Psoas muscle (tissue), 8 donors: ENCODE measurements at places on chromosomes 3 and 15. TPM values are rescaled to one million over a fixed set of nuclear protein-coding genes. Genes with fewer than 3 reads are reported as not detected.

GRCh38 chr15:31499236-31499952 lies 172.8 kb downstream of the KLF13 start:
- no peak for DNase-seq

STARD9 gene
- 4.1 TPM for total RNA-seq

DNA sequence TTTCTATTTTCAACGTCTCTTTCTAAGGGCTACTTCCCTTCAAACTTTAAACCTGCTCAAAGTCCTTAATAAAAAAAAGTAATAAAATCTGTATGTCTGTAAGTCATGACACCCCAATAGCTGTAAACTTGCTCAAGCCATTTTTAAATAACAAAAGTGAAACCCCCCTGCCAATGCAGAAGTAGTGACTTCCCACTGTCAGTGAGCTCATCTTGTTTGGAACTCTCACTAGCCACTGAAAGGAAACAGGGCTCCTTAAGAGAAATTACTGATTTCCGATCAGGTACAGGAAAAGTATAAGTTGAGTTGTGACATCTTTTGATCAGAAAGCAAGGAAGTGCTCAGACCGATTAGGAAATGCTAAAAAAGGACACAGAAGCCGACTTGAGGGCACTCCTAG lies 27.6 kb upstream of the GPR171 start:
- no peak for DNase-seq

- no peak for DNase-seq
Measured at GRCh38 chr3:157393113-157393512, 43.5 kb upstream of the PTX3 start.

DNA sequence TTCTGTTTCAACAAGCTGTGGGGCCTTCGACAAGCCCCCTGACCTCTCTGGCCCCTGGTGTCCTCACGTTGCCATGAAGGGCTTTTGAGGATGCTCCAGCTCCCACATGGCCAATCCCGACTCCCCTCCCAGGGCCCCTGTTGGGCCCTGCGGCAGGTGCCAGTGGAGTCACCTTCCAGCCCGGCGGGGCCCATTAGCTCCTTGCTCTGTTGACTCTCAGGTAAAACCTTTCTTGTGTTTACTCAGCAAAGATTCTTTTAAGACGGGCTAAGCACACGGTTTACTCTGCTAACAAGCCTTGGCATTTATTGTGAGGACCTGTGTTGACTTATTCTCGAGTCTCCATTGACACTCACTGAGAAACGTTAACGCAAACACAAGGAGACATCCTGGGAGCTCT lies 15.0 kb downstream of the RPLP1 start:
- no peak for DNase-seq

DNA sequence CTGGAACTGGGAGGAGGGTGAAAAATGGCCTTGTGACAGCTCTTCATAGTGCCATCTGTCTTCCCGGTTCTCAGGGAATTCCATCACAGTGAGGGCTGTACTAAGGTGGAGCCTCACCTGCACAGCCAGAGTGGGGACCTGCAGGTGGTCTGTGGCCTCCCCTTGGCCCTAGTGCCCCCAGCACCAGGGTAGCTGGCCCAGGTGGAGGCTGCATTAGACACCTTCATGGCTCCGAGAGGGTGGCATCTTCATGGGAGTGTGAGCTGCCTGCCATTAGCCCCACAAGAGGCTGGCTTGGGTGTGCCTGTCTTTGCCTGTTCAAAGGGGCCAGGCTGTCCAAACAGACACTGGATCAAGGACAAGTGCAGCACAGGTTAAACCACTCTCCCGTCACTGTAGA lies 95.5 kb upstream of the PRR23E start:
- DNase-seq, result no peak

MOBP gene
- not detected for total RNA-seq

SLC25A26 gene
- total RNA-seq, result 31.9 TPM

SLC9C1 gene
- total RNA-seq, result 0.22 TPM

GABPB1 gene
- total RNA-seq, result 10.9 TPM

CPEB1 gene
- total RNA-seq, result 0.59 TPM

- DNase-seq, result no peak
Measured at GRCh38 chr15:69530991-69531664, 78.5 kb downstream of the RPLP1 start.

DNA sequence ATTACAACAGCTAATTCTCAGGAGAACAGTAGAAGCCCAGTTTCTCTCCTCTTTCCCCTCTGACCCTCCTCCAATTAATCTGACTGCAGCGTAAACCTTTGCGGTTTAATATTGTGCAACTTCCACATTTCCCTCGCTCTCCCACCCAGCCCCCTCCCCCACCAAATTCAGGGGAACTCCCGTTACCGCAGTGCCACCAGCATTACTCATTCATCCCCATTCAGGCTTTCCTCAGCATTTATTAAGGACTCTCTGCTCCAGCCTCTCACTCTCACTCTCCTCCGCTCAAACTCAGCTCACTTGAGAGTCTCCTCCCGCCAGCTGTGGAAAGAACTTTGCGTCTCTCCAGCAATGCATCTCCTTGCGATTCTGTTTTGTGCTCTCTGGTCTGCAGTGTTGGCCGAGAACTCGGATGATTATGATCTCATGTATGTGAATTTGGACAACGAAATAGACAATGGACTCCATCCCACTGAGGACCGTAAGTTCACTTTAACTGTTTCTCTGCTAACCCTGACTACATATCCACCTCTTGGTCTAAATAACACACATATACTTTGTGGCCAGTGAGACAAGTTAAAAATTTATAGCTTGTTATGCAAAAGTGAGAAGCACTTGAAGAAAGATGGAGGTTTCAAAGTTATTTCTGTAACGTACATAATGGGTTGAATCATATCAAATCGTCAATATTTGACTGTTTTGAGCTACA lies at the start of gene PTX3:
PTX3 (plus strand) TSS at position 268 of the 709 bp plus-strand sequence; CDS start at position 352, 84 bp downstream.
- DNase-seq, result peak; percentile 39

TMEM212 gene
- total RNA-seq, result not detected

DNA sequence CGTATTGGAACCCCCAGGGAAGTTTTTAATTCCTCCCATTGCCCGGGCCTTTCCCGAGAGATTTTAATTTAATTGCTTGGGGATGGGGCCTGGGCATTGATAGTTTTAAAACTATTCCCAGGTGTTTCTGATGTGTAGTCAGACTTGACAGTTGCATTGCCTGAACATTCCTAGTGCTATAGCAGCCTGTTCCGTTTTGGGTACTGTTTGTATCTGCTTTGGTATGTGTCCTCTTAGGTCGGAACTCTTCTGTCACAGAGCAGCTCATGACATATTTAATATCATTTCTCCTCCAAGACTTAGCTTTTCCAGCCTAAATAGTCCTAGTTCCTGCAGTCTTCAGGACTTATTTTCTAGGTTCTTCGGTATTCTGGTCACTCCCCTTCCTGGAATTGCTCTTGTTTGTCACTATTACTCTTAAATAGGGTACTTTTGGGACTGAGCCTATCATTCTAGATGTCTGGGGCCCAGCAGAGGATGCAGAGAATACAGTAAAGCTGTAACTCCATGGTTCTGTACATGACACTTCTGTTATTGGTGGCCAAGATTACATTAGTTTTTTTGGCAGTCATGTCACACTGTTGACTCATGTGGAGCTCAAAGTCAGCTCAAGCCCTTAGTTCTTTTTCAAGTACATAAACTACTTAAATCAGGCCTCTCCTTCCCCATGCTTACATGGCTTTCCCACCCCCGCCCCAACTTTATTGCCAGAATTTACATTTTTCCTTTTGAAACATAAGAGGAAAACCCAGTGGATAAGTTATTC lies 81.5 kb downstream of the BBX start:
- DNase-seq, result no peak

DNA sequence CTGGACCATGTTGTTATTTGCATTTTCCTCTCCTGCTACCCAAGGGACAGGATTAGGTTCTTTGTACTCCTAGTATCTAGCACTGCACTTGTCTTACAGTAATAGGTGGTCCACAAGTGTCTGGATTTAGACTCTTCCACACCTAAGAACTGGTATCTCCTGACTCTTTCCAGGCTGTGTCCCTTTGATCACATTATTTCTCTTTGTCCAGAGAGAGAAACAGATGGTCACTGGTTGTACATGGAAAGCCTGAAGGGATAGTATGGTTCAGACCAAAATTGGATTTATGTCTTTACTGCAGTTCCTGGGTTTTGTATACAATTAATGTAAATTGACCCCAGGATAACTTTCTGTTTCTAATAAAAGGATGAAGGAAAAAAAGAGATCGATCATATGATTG lies 64.0 kb downstream of the PDE8A start:
- no peak for DNase-seq

KNL1 gene
- total RNA-seq, result not detected

ALPK3 gene
- total RNA-seq, result 245 TPM

GRCh38 chr15:64507845-64508244 lies 47.5 kb downstream of the ZNF609 start:
- no peak for DNase-seq

- DNase-seq, result no peak
Measured at GRCh38 chr15:60328852-60329443, 68.8 kb downstream of the ANXA2 start.

DNA sequence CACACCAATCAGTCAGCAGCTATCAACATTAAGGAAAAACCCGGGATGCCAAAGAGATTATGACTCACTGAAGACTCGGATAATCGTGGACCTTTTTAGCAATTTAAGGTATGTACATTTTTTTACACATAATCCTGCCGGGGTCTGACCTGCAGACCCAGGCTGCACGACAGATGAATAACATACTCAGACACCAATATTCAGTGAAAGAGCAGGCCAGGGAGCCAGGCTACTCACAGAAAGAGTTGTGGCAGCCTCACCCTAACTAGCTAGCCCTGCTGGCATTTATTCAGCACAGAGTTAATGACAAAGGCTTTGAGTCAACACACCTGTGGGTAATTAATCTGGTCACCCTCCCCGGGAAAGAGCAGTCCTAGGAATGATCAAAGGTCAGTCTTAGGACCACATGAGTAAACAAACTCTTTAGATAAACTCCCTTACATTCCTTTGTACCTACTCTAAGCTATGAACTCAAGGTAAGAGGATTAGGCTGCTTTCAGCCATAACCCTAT lies 727.5 kb downstream of the TBL1XR1 start:
- no peak for DNase-seq
